ENCODE measurements at places on chromosomes 5 and 9.

- no peak for DNase-seq
Measured at GRCh38 chr9:107685901-107686300, 196.3 kb upstream of the KLF4 start.

DNA sequence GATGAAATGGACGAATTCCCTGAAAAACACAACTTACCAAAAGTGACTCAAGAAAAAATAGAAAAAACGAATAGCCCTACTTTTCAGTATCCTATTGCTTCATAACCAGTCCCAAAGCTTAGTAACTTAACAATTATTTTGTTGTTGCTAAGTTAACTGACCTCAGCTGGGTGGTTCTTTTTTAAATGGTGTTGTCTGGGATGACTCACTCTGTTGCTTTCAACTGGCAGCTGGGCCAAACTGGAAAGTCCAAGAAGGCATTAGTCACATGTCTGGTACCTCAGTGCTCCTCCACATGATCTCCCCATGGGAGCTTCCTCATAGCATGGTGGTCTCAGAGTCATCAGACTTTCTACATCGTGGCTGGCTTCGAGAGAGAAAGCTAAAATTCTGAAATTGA is 47.8 kb upstream of the ADAMTS2 start:
- no peak for DNase-seq

DNA sequence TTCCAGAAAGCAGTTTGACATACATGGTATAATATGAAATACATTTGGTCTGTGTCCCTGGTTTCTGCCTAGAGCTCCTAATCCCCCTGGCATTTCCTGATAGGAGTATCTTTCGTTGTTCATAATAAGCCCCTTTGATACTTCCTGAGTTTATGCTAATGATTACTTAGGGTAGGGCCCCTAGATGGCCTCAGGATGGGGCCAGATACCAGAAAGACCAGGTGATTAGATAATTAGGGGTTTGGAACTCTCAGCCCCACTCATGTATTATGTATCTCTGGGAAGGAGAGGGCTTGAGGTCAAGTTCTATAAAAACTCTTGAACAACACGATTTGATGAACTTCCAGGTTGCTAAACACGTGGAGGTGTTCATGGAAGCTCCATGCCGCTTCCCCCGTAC is 163.3 kb upstream of the ZNF608 start:
- DNase-seq: no peak

DNA sequence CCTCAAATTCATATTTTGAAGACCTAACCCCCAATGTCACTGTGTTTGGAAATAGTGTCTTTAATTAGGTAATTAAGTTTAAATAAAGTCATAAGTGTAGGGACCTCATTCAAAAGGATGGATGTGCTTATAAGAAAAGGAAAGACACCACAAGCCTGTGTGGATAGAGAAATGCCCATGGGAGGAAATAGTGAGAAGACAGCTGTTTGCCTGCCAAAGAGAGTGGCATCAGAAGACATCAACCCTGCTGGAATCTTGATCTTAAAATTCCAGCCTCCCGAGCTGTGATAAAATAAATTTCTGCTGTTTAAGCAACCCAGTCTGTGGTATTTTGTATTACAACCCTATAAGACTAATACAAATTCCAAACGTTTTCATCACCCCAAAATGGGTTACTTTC is 1867.9 kb upstream of the NUDT12 start:
- no peak for DNase-seq

GRCh38 chr5:57172466-57173318 is 1.2 kb upstream of the GPBP1 start:
- peak; percentile 12 for DNase-seq

- DNase-seq: no peak
Measured at GRCh38 chr9:126833710-126834345, 26.6 kb upstream of the ZBTB34 start.

DNA sequence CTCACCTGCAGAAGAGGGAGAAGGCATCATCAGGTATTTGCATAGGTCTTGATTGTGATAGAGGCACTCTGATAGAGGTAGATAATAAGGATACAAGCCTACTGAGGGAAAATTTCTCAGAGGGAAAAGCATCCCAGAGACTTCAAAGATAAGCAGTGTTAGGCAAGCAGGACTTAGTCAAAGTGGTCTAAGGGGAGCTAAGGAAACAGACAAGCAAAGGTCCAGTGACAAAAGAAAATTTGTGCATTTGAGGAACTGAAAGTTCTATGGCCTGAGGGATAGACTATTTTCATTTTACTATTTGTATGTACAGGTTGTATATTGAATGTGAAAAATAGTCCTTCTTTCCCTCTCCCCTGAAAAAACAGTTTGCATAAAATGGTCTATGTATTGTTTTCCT is 27.4 kb downstream of the OXCT1 start:
- no peak for DNase-seq

DNA sequence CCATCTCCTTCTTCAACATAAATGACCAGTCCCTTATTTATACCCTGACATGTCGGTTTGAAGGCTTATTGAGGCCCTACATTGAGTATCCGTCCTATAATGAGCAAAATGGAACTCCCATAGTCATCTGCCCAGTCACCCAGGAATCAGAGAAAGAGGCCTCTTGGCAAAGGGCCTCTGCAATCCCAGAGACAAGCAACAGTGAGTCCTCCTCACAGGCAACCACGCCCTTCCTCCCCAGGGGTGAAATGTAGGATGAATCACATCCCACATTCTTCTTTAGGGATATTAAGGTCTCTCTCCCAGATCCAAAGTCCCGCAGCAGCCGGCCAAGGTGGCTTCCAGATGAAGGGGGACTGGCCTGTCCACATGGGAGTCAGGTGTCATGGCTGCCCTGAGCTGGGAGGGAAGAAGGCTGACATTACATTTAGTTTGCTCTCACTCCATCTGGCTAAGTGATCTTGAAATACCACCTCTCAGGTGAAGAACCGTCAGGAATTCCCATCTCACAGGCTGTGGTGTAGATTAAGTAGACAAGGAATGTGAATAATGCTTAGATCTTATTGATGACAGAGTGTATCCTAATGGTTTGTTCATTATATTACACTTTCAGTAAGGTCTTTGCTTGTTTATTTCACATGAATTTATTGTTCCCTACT is 38.2 kb upstream of the BTNL3 start:
- no peak for DNase-seq

GRCh38 chr5:115414406-115415142 is 118.1 kb upstream of the CCDC112 start:
- DNase-seq: no peak

All from bone marrow (tissue), 2 donors.